ENCODE measurements at places on chromosomes 11 and 22.

DNA sequence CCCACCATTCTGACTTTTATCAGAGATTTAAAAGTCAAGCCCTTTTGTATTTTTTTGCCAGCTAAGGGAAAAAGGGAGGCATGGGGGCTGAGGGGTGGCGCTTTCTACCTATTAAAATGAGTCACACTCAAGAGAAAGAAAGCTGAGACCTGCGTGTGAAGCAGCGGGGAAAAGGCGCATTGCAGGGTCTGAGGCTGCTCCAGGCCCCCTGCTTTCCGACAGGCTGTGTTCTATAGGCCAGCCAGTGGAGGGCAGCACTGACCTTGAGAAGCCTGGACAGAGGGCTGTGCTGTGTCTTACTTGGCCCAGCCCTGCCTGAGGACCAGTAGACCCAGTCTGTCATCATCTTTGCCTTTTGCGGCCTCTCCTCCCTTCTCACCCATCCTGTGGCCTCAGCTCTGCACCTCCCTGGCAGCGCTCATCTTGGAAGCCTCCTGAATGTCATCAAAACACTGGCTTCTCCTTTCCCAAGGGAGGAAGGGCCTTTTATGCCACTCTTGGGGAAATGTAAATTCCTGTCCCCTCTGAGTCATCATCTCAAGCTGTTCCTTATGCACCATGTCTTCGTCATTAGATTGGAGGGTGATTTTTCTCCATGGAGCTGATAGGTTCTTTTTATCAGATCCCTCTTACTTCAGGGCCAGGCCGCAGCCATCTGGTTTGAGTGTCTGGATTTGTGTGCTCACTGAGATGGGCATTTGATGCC lies 12.6 kb upstream of the MAPK8IP1 start:
- peak; percentile 92 for DNase-seq

DNA sequence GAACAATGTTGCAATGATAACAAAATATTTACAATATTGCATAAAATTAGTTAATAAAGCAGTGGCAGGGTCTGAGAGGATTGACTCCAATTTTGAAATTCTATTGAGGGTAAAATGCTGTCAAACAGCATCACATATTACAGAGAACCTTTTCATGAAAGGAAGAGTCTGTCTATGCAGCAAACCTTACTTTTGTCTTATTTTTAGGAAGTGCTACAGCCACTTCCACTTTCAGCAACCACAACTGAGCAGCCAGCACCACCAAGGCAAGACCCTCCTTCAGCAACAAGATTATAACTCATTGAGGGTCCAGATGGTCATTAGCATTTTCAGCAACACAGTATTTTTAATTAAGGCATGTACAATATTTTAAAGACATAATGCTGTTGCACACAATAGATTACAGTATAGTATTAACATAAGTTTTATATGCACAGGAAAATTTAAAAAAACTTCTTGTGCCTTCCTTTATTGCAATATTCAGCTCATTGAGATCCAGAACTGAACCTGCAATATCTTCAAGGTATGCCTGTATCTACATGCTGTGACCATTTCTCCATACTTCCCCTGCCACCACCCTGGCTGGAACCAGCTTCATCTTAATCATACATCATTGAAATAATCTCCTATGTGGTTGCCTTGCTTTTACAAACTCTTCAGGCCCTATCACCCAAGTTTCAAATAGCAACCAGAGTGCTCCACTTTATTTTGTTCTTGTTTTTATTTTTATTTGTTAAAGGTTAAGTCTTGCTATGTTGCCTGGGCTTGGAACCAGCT lies 711.2 kb downstream of the KCNA4 start:
- DNase-seq: no peak

GRCh38 chr11:117601006-117601708 lies 195.9 kb downstream of the DSCAML1 start:
- DNase-seq: no peak

DNA sequence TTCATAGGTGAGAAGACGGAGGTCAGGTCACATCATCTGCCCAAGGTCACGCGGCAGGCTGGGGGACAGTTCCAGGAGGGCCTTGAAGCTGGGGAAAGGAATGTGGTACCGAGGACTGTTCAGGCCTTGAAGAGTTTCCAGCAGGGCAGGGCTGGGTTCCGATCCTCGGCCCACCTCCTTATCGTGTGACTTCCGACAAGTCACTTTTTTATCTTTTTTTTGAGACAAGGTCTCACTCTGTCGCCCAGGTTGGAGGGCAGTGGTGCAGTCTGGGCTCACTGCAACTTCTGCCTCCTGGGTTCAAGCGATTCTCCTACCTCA lies 623 bp downstream of the NDUFS8 start:
- DNase-seq: no peak

DNA sequence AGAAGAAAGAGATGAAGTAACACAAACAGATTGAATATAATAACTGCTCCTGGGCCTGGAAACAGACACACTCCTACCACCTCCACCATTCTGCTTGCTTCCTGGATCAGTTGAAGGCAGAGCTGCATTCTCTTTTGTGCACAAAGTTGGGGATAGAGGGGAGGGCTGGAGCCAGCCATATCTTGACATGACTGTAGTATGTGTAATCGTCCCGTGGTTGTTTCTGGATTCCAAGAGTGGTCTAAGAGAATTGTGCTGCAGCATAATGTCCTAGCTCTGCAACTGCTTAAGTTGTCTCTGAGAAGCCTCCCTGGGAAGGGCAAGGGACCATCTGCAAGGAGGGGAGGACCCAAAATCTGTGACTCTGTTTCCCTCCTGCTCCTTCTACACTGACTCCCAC lies 3.2 kb downstream of the CRY2 start:
- no peak for DNase-seq

DNA sequence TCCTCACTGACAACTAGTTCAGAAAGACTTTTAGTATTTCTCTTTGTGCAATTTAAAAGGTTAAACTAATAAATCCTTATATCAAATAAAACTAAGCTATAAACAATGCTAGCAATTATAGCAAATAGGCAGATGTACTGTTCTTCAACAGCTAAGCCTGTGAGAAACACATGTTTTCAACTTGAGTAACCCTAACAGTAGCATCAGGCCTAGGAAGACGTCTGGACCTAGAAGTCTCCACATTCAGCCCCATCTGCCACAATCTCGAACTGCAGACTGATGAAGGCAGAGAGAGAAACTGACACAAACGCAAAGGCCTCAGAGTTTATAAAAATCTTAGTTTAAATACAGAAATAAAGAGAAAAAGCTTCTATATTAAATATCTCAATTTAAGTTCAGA lies 2.5 kb downstream of the ST13 start:
- peak; percentile 9 for DNase-seq

GRCh38 chr11:19467904-19468303 lies 227.2 kb upstream of the E2F8 start:
- DNase-seq: no peak

GRCh38 chr11:101726988-101727387 lies 143.2 kb upstream of the TRPC6 start:
- DNase-seq: no peak

DNA sequence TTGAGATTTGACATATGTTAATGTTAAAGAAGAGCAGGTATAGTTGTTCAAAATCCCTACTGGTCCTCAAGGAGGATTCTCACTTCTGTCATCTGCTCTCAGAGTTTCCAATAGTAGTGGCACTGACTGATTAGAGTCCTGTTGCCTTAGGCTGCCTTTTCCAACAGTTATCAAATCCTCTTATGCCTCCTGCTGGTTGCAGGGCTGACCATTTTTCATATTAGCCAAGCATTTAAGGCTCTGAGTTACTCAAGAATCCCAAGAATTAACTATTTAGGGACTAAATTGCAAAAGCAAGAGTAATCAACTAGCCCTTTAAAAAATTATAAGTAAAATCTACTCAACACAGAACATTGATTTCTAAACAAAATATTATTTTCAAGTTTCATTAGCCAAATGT lies 212.0 kb upstream of the CHORDC1 start:
- no peak for DNase-seq

GRCh38 chr11:64750361-64751054 lies 6.6 kb upstream of the RASGRP2 start:
- DNase-seq: no peak

GRCh38 chr11:61127991-61128390 lies 25.7 kb downstream of the CD5 start:
- no peak for DNase-seq

DNA sequence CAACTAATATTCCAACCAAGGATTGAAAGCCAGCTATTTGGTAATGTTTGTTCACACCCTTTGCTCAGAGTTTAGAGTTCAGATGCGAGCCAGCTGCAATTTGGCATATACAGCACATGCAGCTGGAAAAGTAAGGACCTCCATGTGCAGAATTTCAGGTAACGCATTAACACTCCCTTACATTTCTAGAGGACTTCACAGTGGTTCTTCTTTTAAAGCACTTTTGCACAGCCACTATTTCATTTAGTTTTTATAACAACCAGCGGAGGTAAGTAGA lies 3.4 kb downstream of the POU2AF3 start:
- no peak for DNase-seq

DNA sequence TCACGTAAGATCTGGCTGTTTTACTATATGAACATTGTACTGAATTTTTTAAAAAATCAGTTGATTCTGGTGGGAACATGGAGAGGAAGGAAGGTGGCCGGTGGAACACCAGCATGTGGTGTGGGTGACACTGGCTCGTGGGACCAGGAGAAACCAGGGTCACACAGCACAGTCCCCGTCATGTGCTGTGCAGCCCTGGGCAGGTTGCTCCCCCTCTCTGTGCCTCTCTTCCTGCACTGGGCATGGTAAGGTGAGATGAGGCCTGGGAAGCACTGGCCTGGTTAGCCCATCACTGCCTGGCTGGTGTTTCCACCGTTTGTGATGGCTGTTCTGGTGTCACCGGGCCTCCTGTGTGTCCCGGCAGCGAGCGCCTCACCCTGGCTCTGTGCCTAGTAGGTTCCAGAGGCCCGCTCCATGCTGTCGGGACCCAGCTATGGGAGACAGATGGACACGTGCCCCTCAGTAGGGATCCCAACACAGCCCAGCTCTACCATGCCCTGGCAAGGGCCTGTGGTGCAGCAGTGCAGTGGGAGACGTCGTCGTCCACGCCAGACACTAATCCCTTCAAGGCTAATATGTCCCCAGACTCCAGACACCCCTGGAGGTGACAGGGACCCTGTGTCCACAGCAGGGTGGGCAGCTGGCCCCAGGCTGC lies 88.2 kb upstream of the LINC01488 start:
- no peak for DNase-seq

- no peak for DNase-seq
Observed at GRCh38 chr22:27571463-27572277, 229.9 kb downstream of the MN1 start.

DNA sequence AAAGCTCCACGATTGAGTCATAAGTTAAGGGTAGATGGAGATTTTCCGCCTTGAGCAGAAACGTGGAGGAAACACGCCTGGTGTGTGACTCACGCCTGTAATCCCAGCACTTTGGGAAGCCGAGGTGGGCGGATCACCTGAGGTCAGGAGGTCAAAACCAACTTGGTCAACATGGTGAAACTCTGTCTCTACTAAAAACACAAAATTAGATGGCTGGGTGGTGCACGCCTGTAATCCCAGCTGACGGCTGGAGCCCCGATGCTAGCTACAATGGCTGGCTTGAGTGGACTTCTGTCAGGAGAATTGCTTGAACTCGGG lies 17.3 kb upstream of the DGCR8 start:
- no peak for DNase-seq

- DNase-seq: no peak
Observed at GRCh38 chr11:12704049-12704448, 29.8 kb downstream of the TEAD1 start.

DNA sequence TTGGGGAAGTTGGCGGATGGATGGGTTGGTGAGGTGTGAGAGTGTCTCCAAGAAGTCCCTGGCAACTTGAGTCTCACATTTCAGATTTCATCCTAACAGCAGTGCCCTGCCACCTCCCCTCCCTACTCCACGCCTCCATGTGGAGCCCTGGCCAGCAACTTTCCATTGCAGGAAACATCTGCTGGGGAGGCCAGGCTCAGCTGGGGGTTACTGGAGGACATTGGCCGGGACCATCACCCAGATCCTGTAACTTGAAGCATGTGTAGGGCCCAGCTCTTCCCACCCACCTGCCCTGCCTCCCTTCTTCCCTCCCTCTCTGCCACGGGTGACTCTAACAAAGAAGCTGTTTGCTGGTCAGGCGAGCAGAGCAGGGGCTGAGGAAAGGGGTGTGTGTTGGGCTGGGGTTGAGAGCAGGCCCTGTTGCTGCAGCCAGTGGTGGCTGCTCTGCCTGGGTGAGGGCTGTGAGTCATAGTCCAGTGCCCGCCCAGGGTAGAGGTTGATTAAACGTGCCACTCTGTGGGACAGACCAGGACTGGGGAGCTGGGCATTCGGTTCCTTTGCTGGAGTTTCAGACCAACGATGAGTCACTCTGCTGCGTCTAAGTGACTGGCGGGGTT lies 64.0 kb downstream of the SCN3B start:
- DNase-seq: no peak

- no peak for DNase-seq
Observed at GRCh38 chr11:77789731-77790476, 30.6 kb downstream of the RSF1 start.

- DNase-seq: no peak
Observed at GRCh38 chr11:16312233-16312765, 44.0 kb downstream of the SOX6 start.

DNA sequence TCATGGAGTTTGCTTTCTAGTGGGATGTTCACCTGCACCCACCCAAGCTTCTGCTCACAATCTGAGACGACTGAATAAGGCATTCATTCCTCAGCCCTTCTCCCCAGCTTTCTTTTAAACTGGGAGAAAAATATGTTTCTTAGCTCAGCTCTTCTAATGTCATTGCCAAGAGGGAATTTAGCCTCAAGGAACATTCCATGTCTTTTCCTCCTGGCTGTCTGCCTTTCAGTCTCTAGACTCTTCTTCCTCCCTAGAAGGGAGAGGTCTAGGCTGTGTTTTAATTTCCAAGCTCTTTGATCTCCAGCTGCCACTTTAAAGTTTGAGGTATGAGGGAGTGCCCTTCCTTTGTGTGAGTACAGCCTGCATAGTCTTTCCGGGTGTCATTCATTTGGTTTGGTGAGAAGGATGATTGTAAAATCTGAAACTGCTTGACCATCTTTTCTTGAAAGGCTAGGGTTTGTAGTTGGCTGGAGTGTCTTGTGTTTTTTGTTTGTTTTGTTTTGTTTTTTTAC lies 11.7 kb upstream of the HTATIP2 start:
- DNase-seq: no peak

DNA sequence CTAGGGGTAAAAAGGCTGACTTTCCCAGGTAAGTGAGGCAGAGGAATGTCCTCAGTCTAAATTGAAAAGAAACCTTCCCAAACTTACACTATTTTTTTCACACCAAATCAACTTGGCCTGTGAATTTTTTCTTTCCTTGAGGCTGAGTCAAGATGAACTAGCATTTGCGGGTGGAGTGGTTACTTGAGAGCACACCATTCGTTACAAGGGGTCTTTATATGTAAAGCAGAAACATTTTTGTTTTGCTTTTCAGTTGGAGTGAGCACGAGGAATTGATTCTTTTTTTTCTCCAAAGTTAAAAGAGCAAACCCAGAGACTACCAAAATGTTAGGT lies 36.4 kb downstream of the MAML2 start:
- DNase-seq: no peak

DNA sequence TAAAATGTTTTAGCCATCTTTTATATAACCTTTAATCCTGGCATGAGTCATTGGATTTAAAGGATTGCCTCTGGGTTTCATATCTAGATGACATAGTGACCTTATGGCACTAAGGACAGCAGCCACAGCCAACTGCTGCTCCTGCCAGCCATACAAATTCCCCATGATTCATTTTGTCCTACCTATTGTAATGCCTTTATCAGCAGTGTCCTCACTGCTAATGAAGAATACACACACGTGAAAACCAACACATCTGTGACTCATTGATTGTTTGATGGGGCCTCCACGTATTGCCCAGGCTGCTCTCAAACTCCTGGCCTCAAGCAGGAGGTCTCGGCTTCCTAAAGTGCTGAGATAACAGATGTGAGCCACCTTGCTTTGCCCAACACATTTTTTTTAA lies 1.8 kb downstream of the LDHAL6A start:
- no peak for DNase-seq

GRCh38 chr11:10428453-10428852 lies 26.6 kb upstream of the AMPD3 start:
- no peak for DNase-seq
